ENCODE measurements at places on chromosomes 5 and 9.
A peak's percentile ranks its signal among the peaks of the same experiment; 100 is the strongest.

- DNase-seq: no peak
Measured at GRCh38 chr5:82259172-82259800, 18.9 kb downstream of the RPS23 start.

GRCh38 chr5:90446961-90447360 is 27.6 kb downstream of the MBLAC2 start:
- DNase-seq: no peak

- no peak for DNase-seq
Measured at GRCh38 chr5:81226949-81227348, 6.2 kb upstream of the CKMT2 start.

DNA sequence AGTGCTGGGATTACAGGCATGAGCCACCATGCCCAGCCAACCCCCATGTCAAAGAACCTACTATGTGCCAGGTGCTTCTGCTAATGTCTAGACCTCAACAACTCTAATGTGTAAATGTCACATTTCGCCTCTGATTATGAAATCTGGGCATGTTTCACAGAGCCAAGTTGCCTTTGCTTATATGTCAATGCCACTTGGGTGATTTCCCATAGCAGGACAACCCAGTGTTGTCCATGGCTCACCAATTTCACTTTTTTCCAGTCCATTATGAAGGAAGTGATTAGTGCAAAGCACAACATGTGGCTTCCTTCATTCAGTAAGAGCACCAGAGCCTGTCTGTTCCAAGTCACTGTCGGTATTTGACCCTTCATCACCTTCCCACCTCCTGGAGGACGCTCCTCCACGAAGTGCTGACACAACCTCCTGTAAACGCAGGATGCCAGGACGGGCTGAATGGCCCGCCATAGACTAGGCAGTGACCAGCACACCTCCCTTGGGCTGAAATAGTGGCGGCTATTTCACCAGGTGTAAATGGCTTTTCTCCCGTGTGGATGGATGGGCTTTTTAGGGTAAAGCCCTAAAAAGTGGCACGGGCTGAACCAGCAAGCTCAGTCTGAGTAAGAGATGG is 962 bp upstream of the PKN3 start:
- no peak for DNase-seq

DNA sequence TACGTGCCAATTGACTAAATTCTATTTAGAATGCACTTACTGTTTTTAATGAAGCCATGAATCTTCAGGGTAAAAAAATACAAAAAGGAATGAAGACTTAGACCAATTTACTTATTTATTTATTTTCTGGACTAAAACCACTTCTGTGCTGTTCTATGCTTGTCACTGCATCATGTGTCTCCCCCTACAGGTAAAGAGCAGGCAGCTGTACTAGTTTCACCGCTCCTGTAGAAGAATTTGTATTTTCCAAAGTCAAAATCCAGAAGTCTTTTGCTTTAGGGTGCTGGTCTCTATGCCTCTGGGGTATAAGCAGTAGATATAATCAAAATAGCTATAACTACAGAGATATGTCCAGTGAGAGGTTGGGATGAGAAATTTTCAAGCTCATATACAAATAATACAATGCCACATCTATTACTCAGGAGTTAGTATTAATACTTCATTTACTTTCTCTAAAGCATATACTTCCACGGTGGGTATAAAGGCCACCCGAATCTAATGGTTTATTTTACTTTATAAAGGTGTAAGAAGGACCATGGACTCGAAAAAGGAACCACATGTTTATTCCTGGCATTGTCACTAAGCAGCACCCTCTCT is 591.5 kb downstream of the RAB3C start:
- peak; percentile 54 for DNase-seq

DNA sequence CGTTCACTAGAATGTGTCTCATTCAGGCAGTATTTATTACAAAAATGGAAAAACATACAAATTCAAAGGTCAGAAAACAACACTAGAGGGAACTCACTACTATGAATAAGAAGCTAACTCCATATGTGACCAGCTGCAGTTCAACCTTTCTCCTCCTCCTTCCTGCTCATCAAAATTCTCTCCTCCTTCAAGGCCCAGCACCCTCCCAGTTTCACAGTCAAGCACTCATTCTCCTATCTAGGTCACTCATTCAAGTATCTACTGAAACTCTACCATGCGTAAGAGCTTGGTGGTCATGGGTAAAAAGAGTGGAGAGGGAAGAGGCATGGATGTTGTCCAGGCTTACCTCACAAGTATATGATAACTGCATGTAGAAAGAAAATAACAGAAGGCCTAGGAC is 27.7 kb downstream of the ECPAS start:
- no peak for DNase-seq

DNA sequence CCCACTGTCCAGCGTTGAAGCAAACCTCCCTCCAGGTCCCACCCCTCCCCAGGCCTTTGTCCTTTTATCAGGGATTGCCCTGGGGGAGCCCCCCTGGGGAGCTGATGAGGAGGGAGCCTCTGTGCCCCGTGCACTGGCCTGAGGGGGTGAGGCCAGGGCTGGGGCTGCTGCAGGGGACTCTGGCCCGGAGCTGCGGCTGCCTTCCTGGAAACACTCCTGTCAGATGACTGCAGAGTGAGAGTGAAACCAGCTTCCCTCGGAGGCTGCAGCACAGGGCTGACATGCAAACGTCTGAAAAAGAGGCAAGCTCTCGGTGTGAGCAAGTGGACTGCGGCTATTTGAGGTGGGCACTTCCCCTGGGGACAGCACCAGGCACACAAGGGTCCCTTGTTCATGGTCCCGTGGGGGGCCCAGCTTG is 4.6 kb upstream of the TRAF2 start:
- peak; percentile 58 for DNase-seq

Data from AG08396 (cell line).